ENCODE measurements at places on chromosomes 2 and 18.

DNA sequence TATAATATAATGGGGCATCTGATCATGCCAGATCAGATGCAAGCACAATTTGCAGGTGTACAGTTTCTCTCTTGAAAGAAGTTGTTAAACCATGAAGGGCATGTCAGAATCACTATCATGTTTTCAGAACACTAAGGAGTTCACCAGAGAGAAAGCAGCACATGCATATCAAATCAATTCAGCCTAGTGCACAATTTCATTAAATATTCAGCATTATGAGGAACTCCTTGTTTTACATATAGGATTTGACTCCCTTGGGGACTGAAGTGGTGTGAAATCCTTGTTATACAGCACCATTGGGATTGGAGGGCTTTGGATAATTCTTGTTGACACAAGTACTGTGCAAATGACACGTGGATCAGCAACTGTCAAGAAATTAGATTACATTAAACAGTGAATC is 562.1 kb upstream of the KLHL29 start:
- DNase-seq: no peak

DNA sequence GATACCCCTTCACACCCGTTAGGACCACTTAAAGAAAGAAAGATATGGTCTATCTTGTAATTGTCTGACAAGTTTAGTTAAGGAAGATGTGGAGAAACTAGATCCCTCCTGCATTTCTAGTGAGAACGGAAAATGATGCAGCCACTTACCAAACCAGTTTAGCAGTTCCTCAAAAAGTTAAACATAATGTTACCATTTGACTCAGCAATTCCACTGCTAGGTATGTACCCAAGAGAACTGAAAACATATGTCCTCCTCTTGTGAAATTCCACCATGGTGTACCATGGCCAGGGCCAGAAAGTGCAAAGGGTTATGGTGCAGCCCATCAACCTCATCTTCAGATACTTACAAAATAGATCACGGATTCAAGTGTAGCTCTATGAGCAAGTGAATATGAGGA is 79.0 kb upstream of the ID2 start:
- DNase-seq: no peak

GRCh38 chr2:77322431-77322830 is 199.7 kb downstream of the LRRTM4 start:
- DNase-seq: no peak

GRCh38 chr2:39665811-39666490 is at the start of gene TMEM178A:
TMEM178A (plus strand) TSS chr2:39665917; CDS start chr2:39665975, 58 bp downstream.
- peak; percentile 21 for DNase-seq

- DNase-seq: peak; percentile 75
These were observed 13.1 kb downstream of the GNLY start for GRCh38 chr2:85707304-85707703.

DNA sequence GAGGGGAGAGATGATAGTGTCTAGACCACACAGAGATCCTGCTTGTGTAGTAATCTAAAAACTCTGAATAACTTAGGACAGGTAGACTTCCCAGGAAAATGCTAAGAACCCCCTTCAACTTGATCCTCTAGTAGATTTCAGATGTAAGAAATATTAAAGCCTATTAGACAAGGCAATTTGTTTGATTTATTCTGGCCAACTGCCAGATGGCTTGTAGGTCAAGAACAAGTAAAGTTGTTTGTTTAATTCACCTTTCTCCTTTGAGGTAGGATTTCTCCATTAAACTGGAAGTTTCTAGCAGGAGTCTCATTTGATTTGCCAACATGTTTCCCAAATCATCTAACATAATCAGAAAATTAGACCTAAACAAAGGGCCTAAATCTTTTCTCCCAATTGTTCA is 48.6 kb downstream of the SH3RF3 start:
- no peak for DNase-seq

- DNase-seq: peak; percentile 53
These were observed 105.0 kb upstream of the ALK start for GRCh38 chr2:30026091-30027055.
